ENCODE measurements at places on chromosomes 1 and 21. TPM values are rescaled to one million over a fixed set of nuclear protein-coding genes. Genes with fewer than 3 reads are reported as not detected.

Gene KRTAP11-1
- not detected for total RNA-seq

Gene PDZK1IP1
- not detected for total RNA-seq

Gene TPTE
- not detected for total RNA-seq

Gene AGTRAP
- total RNA-seq, result 60.9 TPM

Gene IFNLR1
- 9.6 TPM for total RNA-seq
